Stimulated activated CD8-positive, alpha-beta memory T cell treated with anti-CD3 and anti-CD28 coated beads, Interleukin-15, amount 100 ng/mL, for 24 hours (primary cell): ENCODE measurements at places on chromosomes 2 and 18.

GRCh38 chr2:16249246-16250055 lies 309.1 kb downstream of the MYCN start:
- DNase-seq, result no peak

- DNase-seq, result no peak
Observed at GRCh38 chr2:108413711-108414095, 35.3 kb upstream of the GCC2 start.

- no peak for DNase-seq
Observed at GRCh38 chr2:159208438-159208837, 78.1 kb downstream of the WDSUB1 start.

DNA sequence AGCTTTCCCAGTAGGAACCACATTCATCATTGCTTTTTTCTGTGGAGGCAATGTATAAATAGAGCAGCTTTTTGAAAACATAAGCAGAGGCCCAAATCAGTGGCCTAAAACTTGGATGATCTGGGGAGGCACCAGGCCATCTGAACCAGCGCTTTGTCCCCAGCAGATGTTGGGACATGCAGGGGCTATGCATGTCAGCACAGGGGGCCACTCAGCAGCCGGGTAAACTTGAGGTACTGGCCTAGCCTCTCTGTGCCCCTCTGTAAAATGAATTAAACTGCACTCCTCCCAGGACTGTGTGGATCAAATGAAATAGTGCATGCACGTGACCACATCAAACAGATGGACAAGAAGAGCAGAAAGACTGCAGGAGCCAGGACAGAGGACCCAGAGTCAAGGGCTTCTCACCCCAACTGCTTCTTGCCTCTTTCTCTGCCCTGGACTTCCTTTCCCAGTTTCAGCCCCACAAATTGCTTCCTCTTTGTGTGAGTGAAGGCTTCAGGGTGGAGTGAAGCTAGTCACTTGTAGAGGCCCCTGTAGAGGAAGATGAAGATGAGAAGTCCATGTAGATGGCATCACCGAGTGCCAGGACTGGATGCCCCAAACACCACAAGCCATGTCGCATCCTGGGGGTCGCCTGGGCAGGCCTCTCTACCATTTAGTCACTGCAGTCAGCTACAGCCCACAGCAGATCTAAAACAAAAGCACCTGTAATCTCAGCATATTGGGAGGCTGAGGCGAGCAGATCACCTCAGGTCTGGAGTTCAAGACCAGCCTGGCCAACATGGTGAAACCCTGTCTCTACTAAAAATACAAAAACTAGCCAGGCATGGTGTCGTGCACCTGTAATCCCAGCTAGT lies 53.2 kb downstream of the IMPA2 start:
- no peak for DNase-seq

DNA sequence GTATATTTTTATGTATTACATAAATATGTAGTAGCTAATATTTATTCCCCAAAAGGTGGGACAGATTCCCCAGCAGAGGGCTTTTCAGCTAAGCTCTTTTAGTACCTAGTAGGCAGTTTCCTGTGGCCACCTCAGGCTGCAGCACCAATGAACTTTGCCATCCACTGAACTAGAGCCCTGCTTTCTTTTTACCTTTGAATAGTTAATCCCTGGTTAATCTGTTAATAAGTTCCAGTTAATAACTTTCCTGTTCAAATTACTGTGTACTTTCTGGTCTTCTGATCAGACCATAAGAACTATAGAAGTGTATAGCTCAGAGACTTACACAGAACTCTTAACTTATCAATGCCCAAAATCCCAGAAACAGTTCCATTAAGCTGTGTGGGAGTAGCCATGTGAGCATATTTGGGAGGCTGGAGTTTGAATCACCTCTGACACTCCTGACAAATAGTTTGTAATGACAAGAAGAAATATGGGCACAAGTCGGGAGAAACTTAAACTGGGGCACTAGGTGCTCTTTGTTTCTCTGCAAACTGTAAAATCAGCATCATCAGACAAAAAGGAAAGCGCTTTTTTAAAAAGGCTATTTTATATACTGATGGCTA lies 40.0 kb downstream of the ASXL2 start:
- DNase-seq, result no peak

DNA sequence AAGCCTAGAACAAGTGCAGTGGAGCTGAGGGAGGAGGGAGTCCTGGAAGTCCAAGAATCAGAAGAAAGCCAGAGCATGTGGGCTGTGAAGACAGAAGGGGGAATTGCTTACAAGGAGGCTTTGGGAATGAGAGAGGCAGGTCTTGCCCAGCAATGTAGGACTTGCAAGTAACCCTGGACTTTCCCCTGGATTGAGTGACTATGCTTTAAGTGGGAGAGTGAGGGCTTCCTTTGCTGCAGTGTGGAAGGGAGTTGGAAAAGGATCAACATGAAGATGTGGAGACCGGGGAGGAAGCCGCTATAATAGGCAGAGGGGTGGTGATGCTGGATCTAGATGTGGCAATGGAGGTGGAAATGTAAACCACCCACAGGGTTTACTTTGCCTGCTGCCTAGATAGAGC lies 13.8 kb upstream of the SCYGR1 start:
- no peak for DNase-seq
